ENCODE measurements at places on chromosomes 6 and 20. TPM values are rescaled to one million over a fixed set of nuclear protein-coding genes. Genes with fewer than 3 reads are reported as not detected.

The PCSK2 gene
- 3.3 TPM for total RNA-seq

The RSPO4 gene
- total RNA-seq: not detected

DNA sequence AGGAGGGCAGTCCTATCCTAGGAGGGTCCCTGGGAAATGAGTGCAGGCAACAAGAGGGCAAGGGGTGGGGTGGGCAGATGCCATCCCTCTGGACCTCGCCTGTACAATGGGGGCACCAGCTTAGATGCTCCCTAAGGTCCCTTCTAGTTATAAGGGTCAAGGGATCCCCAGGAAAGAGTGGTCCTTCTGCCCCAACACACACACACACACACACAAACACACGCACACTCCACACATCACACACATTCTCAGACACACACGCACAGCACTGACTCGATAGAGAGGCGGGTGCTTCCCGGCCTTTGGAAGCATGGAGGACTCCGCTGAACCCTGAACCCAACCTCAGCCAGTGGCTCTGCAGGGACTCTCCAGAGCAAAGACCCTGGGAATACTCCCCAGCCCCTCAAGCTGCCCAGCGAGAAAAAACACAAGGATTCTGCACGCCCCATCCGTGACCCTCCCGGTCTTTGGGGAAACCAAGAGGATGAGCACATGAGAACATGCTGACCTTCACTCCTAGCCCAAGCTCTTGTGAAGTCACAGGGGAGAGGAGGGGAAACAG lies 64.6 kb downstream of the MDGA1 start:
- no peak for DNase-seq
- H3K27me3 ChIP-seq: no peaks in the 10 kb centered on the region
- no peaks in the 10 kb centered on the region for H3K4me1 ChIP-seq
- no peak overlapping the region for H3K4me3 ChIP-seq

DNA sequence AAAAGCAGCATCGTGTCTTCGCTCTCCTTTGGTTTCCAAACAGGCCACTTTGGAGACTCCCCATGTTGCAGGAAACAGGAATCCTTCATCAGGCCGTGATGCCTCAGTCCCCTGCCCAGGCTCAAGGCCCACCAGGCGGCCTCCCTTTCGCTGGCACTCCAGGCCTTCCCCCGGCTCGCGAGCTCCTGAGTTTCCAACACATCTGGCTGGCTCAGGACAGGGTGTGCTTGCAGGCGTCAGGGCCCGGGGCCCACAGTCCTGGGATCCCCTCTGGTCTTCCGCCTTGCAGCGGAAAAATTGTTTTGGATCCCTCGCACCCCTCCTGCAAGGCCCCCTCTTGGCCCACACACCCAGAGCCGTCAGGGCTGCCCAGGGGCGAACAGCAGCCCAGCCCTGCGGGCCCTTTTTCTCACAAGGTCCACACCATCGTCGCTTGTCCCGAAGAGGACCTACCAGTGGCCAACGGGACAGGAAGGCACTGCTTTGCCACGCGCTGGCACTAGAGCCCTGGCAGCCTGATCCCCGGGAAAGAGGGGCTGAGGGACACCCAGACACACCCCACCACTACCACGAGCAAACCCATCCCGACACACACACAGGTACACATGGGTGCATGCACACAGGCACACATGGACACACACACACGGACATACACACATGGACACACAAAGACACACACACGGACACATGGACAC lies 1930.9 kb upstream of the DEFB115 start:
- H3K27ac ChIP-seq: no peak overlapping the region
- no peaks in the 10 kb centered on the region for H3K4me1 ChIP-seq
- H3K27me3 ChIP-seq: no peaks in the 10 kb centered on the region

DNA sequence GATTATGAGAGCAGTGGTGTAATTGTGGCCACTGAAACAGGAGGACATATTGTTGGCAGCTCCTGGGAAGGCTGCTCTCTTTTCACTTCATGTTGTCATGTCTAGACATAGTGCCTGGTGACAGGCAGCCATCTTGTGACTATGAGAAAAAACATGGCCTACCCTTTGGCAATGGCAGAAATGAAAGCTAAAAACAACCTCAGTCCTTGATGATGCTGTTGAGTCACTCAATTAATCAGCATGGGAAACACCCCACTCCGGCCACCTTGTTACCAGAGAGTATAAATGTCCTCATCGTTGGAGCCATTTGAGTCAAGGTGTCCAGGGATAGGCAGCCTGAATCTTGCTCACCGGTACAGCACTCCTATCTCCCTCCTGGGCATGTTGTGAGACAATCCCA lies 31.2 kb upstream of the HMGA1 start:
- no peaks in the 10 kb centered on the region for H3K36me3 ChIP-seq
- H3K4me1 ChIP-seq: no peaks in the 10 kb centered on the region
- H3K27ac ChIP-seq: no peak overlapping the region
- DNase-seq: no peak

The RAET1L gene
- total RNA-seq: not detected

DNA sequence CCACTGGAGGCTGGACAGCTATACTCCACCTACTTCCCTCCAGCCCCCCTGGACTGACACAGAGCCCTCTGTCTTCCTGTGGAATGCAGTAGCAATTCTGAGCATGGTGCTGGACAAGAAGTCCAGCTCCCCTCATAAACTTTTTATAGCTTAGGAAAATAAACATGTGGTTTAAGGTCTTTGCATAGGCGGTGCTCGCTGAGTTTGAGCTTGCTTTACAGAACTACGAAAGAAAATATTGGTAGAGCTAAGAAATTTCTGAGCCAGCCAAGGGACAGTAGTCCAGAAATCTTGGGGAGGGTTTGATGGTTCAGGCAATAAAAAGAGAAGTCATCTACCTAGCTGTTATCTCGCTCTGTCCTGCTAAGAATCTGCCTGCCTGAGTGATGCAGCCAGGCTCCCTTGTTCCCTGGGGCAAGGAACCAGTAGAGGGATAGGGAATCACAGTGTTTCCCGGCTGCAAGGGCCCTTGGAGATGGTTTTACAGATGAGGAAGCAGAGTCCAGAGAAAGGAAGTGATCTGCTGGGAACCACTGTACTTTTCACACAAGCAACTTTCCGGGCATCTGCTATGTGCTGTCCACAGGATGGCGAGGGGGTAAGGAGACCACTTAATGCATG lies 343.4 kb downstream of the CDC5L start:
- no peaks in the 10 kb centered on the region for H3K27me3 ChIP-seq
- H3K4me3 ChIP-seq: no peak overlapping the region
- no peaks in the 10 kb centered on the region for H3K4me1 ChIP-seq

DNA sequence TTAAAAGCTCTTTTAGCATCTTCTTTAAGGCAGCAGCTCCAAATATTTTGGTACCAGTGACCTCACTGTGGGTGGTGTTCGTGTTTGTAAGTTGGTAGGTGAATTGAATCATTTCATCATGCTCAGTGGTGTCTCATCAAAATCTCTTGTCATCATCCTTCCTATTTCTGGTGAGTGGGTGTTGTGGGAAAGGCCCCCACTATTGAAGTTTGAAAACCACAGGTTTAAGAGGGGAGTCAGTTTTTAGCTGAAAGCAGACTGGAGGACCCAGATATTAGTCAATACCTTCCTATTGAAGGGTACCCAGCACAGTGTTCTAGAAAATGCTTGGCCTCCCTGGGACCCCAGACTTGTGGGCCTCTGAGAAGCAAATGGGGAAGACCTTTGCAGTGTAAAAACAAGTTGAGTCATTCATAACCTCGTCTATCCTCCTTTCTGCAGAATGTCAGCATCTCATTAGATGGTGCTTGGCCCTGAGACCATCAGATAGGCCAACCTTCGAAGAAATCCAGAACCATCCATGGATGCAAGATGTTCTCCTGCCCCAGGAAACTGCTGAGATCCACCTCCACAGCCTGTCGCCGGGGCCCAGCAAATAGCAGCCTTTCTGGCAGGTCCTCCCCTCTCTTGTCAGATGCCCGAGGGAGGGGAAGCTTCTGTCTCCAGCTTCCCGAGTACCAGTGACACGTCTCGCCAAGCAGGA lies 3.7 kb downstream of the PIM1 start:
- no peak overlapping the region for H3K4me3 ChIP-seq
- H3K27ac ChIP-seq: no peak overlapping the region
- peaks cover 9% of the 10 kb centered on the region for H3K36me3 ChIP-seq
- DNase-seq: no peak

DNA sequence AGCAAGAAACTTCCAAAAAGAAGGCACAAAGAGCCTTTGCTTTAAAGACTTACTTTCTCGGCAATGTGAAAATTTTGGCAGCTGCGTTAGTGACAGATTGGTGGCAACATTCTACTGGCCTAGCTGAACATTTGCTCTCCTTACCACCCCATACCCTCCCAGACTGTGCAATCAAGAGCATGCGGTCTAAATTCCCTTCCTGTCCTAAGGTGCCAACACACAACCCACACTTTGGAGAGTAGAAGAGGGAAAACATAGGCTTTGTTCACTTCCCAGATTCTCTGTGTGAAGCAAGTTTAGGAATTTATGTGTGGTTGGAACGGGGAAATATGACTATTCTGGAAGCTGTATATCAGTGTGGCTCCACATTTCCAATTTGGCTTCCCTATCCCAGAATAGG lies 29.8 kb upstream of the NEDD9 start:
- no peak overlapping the region for H3K27ac ChIP-seq
- no peaks in the 10 kb centered on the region for H3K27me3 ChIP-seq
- no peaks in the 10 kb centered on the region for H3K36me3 ChIP-seq
- peaks cover 19% of the 10 kb centered on the region for H3K4me1 ChIP-seq

- no peak overlapping the region for H3K27ac ChIP-seq
- H3K4me3 ChIP-seq: no peak overlapping the region
- H3K4me1 ChIP-seq: no peaks in the 10 kb centered on the region
- H3K27me3 ChIP-seq: no peaks in the 10 kb centered on the region
- H3K36me3 ChIP-seq: no peaks in the 10 kb centered on the region
- DNase-seq: peak; percentile 8
Measured at GRCh38 chr20:15902493-15902892, 670.8 kb downstream of the KIF16B start.

The TPD52L1 gene
- total RNA-seq: 33.3 TPM

GRCh38 chr20:53176134-53176533 lies 204.0 kb downstream of the TSHZ2 start:
- no peak for DNase-seq
- no peaks in the 10 kb centered on the region for H3K4me1 ChIP-seq
- H3K4me3 ChIP-seq: no peak overlapping the region
- H3K27ac ChIP-seq: no peak overlapping the region
- no peaks in the 10 kb centered on the region for H3K27me3 ChIP-seq

The POU3F2 gene
- total RNA-seq: not detected

The CTAGE9 gene
- not detected for total RNA-seq

DNA sequence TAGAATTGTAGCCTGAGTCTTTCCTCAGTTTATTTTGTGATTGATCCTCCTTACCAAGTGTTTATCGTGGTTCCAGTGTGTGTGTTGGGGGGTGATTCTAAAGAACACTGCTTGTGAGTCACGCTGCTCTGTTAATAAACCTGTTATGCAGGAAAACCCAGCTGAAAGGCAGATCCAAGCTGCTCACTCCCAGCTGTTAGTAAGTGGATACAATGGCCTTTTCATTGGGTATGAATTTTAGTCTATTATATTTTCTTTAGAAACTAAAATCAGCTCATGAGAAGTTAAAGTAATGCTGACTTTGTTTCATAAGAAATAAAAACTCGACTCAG lies 12.2 kb upstream of the DSTN start:
- no peak overlapping the region for H3K4me3 ChIP-seq
- no peaks in the 10 kb centered on the region for H3K27me3 ChIP-seq
- peak overlapping the region; percentile 81 for H3K27ac ChIP-seq
- DNase-seq: peak; percentile 76

- H3K36me3 ChIP-seq: no peaks in the 10 kb centered on the region
- no peak overlapping the region for H3K4me3 ChIP-seq
- DNase-seq: no peak
- no peaks in the 10 kb centered on the region for H3K27me3 ChIP-seq
- peak overlapping the region; percentile 18 for H3K27ac ChIP-seq
- peaks cover 5% of the 10 kb centered on the region for H3K4me1 ChIP-seq
Measured at GRCh38 chr6:23435126-23435525, 690.9 kb upstream of the NRSN1 start.

The MEA1 gene
- 32.9 TPM for total RNA-seq

The FANCE gene
- 4.9 TPM for total RNA-seq

The PTPRK gene
- 121 TPM for total RNA-seq

- no peak for DNase-seq
- no peaks in the 10 kb centered on the region for H3K36me3 ChIP-seq
- H3K4me1 ChIP-seq: no peaks in the 10 kb centered on the region
- H3K27me3 ChIP-seq: no peaks in the 10 kb centered on the region
Measured at GRCh38 chr20:34834459-34834893, 9.0 kb upstream of the NCOA6 start.

- H3K27me3 ChIP-seq: no peaks in the 10 kb centered on the region
- no peaks in the 10 kb centered on the region for H3K36me3 ChIP-seq
- DNase-seq: no peak
- H3K4me1 ChIP-seq: peaks cover 11% of the 10 kb centered on the region
- H3K4me3 ChIP-seq: no peak overlapping the region
- no peak overlapping the region for H3K27ac ChIP-seq
Measured at GRCh38 chr20:3741836-3742458, 9.5 kb downstream of the HSPA12B start.

The ADTRP gene
- total RNA-seq: not detected

- no peak overlapping the region for H3K27ac ChIP-seq
- H3K4me3 ChIP-seq: no peak overlapping the region
- no peaks in the 10 kb centered on the region for H3K27me3 ChIP-seq
- no peak for DNase-seq
- no peaks in the 10 kb centered on the region for H3K36me3 ChIP-seq
Measured at GRCh38 chr6:49410564-49410963, 52.5 kb downstream of the MMUT start.

- no peak overlapping the region for H3K4me3 ChIP-seq
- no peaks in the 10 kb centered on the region for H3K27me3 ChIP-seq
- H3K27ac ChIP-seq: no peak overlapping the region
- H3K4me1 ChIP-seq: peaks cover 17% of the 10 kb centered on the region
- no peaks in the 10 kb centered on the region for H3K36me3 ChIP-seq
Measured at GRCh38 chr20:41524980-41525613, 93.1 kb downstream of the CHD6 start.

- DNase-seq: no peak
- no peaks in the 10 kb centered on the region for H3K4me1 ChIP-seq
- no peak overlapping the region for H3K27ac ChIP-seq
Measured at GRCh38 chr6:52103623-52104022, 16.2 kb upstream of the PKHD1 start.

GRCh38 chr6:40312213-40313015 lies 274.8 kb downstream of the LRFN2 start:
- no peak overlapping the region for H3K27ac ChIP-seq
- no peaks in the 10 kb centered on the region for H3K27me3 ChIP-seq
- no peaks in the 10 kb centered on the region for H3K36me3 ChIP-seq
- H3K4me3 ChIP-seq: no peak overlapping the region
- H3K4me1 ChIP-seq: peaks cover 5% of the 10 kb centered on the region

GRCh38 chr6:24868765-24869164 lies 67.0 kb downstream of the RIPOR2 start:
- H3K27ac ChIP-seq: no peak overlapping the region
- no peaks in the 10 kb centered on the region for H3K4me1 ChIP-seq
- no peaks in the 10 kb centered on the region for H3K27me3 ChIP-seq
- H3K36me3 ChIP-seq: no peaks in the 10 kb centered on the region
- H3K4me3 ChIP-seq: no peak overlapping the region

DNA sequence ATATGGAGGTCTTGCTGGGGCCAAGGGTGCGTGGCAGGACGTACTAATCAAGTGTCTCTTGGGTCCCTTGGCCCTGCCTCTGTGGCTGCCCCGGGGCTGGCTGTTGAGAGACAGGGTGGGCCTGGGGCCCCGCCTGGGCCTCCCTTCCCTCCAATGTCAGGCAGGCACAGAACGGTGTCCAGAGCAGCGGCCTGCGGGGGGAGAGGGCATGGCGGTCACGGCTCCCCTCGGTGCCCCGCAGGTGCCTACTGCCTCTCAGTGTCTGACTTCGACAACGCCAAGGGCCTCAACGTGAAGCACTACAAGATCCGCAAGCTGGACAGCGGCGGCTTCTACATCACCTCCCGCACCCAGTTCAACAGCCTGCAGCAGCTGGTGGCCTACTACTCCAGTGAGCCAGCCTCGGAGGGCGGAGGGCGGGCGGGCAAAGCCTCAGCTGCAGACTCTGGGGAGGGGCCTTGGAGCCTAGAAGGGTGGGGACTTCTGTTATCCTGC lies 50.0 kb downstream of the SRC start:
- H3K4me1 ChIP-seq: no peaks in the 10 kb centered on the region
- H3K27me3 ChIP-seq: no peaks in the 10 kb centered on the region

Data from body of pancreas (tissue), 4 donors.